ENCODE measurements at places on chromosomes 1 and 21.

DNA sequence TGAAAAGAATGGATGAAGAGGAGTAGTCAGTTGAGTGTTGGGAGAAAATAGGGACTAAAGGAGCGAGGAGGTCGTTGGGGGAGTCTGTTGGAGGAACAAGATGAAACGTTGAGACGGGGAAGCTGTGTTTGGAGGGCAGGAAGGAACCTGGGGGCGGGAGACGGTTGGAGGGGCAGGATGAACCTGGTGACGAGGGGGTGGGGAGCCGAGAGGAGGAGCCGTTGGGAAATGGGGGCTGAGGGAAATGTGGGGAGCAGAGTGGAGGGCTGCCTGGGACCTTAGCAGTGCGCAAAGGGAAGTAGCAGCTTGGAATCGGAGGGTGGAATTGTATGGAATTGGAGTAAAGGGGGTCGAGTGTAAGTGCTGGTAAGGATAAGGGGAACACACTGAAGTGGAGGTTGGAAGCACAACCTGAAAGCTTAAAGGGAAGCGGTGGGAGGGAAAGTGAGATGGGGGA lies 630 bp downstream of the MTF2 start:
- peak; percentile 11 for DNase-seq

DNA sequence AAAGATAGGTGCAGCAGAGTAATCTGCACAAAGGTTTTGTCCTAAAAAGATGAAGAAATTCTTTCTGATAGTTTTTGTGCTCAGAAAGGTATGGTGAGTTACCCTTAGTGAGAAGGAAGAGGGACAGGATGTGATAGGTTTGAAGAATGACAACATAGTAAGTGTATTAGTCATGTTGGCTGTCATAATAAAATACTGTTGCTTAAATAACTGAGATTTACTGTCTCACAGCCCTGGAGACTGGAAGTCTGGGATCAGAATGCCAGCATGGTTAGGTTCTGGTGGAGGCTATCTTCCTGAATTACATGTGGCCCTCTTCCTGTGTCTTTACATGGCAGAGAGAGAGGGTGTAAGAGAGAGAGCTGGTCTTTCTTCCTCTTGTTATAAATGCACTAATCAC lies 965.2 kb downstream of the TTLL7 start:
- DNase-seq = no peak

- DNase-seq = no peak
Observed at GRCh38 chr1:198491028-198491427, 49.5 kb downstream of the ATP6V1G3 start.

DNA sequence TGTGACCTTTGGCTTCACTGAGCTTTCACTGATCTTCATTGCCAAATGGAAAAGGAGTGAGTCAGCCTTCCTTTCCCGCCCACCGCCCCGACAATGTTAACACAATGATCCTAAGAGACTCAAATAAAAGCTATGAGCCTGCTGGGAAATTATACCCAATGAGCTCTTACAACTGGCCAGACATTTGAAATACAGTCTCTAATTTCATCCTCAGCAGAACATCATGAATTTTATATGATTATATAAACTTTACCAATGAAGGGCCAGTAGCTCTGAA lies 252.5 kb downstream of the SIPA1L2 start:
- DNase-seq = peak; percentile 56

GRCh38 chr1:40256401-40257084 lies 1.5 kb upstream of the ZMPSTE24 start:
- DNase-seq = no peak

DNA sequence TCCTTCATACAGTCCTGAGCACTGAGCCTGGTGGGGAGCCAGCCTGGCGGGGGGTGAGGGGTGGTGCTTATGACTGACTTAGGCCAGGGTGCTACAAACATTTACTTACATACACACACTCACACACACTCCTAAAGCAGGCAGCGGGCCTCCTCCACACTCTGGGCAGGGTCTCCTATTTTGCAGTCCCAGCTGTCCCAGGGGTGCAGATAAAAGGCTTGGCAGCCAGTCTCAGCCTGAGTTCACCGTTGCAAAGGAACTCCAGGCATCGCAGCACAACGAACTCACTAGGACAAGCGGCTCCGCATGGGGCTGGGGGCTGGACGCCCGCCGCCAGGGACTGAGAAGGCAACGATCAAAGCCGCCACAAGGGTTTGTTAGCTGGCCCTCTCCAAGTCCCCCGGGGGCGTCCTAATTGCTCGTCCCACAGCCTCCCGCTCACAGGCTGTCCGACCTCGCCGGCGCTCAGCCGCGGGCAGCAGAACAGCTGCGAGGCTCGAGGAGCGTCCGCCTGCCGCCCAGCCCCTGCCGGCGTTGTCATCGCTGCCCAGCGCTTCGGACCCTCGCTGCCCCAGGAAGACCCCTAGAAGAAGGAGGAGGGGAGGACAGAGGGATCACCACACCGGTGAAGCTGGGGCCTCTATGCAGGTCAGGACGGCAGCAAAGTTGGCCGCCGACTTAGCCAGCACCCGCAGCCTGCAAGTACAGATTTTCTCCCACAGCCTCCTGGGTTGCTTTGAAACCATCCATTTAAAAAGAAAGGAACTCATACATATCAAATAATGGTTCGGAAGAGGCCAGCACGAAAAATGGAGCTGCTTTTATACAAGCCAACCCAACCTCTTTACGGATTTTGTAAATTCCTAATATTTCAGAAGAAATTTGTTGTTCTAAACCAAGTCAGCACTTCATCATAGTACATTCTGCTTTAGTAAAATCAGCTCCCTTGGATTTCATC lies 6.2 kb downstream of the BARHL2 start:
- DNase-seq = no peak

DNA sequence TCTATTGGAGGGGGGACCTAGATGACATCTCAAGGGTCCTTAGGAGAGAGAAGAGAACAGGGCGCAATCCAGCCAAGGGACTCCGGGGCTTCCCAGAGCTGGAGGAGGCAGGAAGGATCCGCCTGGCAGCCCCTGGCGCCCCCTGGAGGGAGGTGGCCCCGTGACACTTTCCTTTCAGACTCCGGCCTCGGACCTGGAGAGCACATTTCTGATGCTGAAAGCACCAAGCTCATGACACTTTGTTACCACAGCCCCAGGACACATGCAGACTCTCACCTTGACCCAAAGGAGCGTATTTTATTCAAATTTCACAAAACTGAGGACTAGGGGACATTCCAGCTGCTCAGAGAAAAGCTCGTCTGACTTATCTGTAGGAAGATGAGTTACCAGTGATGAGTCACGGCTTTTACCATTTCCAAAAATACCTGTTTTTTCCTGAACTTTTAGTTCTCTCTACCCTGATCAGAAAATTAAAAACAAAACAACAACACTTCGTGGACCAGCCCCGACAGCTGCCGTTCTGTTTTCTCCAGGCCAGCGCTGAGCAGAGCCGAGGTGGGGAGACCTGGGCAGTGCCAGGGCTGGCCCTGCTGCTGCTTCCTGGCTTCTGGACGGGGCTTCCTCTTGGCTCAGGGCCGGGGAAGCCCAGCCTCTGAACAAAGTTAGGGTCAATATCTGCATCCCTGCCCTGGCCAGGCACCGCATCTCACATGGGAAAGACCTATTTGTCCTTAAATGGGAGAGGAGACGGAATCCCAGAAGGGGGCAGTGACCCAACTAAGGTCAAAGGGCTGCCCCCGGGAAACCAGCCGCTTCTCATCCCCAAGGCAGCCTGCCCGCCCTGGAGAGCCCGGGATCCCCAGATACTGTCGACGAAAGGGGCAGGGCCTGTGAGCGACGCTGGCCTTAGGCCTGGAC lies 21.6 kb upstream of the POFUT2 start:
- DNase-seq = peak; percentile 64

- DNase-seq = no peak
Observed at GRCh38 chr1:247961791-247962190, 3.2 kb upstream of the OR2AK2 start.

DNA sequence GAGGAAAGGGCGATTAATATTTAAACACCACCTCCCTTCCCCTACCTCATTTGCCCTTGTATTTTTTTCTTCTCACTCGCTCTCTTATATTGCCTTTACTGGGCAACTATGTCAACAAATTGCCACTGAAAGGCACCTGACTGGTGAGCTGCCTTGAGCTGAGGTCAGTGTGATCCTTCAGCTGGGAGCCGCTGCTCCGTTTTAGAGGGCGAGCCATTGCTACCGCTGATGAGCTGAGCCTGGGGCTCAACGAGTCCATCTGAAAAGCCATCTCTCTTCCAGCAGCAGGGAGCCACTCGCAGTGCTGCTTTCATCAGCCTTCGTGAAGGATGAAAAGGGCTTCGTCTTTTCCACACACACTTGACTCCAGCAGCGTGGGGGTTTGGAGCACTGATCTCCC lies 108.0 kb upstream of the KIF26B start:
- DNase-seq = no peak

GRCh38 chr1:168419736-168420135 lies 124.1 kb downstream of the XCL2 start:
- DNase-seq = no peak

DNA sequence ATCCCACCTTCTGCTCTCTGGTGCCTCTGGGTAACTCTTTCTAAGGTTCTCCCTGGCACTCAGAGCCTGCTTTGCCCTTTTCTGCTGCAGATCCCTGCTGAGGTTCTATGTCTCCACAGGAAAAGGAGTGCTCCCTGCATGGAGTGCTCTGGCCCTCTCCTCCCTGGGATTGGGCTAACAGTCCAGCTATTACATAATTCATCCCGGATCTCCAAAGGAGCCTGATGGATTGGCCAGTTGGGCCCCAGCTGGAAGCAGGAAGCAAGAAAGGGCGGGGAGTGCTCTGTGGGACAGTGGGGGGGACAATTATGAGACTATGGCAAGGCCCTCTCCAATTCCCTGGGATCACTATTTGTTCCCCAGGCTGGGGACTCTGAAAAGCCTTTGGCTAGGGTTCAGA lies 51.9 kb upstream of the GOLT1A start:
- no peak for DNase-seq

- no peak for DNase-seq
Observed at GRCh38 chr1:10171105-10171767, 39.1 kb upstream of the KIF1B start.

DNA sequence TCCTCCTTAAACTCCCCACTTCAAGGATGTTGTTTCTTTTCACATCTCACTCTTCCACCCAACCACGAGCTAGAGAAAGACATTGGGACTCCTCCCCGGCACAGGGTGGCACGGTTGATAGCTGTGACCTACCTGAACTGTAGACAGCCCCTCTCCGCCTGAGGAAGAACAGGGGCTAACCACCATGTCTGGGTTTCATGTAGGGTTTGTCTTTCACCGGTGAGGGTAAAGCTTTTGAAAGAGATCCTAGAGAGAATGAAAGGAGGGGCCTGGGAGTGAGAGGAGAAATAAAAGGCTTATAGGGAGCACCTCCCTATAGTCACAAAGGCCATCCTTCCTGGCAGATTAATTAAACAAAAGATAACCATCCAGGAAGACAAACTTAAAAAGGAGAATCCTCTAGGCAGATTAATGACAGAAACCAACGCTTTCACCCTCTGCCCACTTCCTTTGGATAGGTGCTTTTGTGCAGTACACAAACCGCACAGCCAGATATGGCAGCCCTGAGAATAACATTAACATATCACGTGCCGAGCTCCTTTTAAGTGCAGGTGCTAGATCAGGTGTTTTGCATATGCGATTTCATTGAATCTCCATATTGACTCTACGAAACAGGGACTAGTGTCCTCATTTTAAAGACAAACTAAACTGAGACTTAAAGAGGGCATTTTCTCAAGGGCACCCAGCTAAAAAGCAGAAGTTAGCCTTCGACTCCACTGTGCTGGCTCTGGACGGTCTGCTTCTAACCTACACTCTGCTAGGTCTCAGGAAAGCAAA lies 178.1 kb upstream of the RUNX1 start:
- DNase-seq = peak; percentile 27

DNA sequence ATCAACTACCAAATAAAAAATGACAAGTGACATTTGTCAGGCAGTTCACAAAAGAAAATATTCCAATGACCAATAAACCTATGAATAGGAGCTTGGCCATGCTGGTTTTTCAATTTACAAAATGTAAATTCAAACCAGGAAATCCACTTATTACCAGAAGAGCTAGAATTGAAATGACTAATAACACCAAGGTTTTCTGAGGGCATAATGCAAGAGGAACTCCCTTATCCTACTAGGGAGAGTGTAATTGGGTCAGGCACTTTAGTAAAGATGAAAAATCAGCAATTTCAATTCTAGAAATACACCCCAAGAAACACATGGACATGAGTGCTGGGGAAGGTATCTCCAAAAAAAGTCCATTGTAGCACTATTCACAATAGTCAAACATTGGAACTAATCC lies 16.7 kb upstream of the TIAM1 start:
- DNase-seq = peak; percentile 37

GRCh38 chr1:195697130-195697529 lies 911.1 kb downstream of the KCNT2 start:
- no peak for DNase-seq

- no peak for DNase-seq
Observed at GRCh38 chr1:91552596-91552995, 51.9 kb downstream of the CDC7 start.

GRCh38 chr1:51607681-51608095 lies 9.2 kb upstream of the OSBPL9 start:
- DNase-seq = peak; percentile 48

DNA sequence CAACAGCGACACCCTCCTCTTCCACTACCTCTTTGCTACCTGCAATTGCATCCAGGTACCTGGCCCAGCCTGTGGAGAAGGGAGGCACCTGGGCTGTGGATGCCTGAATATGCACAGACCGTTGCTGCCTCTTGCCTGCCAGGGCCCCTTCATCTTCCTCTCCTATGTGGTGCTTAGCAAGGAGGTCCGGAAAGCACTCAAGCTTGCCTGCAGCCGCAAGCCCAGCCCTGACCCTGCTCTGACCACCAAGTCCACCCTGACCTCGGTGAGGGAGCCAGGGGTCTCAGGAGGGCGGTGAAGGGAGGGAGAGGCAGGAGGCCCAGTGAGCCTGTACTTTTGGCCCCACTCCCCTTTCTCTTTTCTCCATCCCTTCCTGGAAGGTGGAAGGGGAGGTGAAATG lies 11.5 kb downstream of the PSRC1 start:
- DNase-seq = no peak

- peak; percentile 31 for DNase-seq
Observed at GRCh38 chr1:39310015-39310414, 105.5 kb downstream of the MACF1 start.

DNA sequence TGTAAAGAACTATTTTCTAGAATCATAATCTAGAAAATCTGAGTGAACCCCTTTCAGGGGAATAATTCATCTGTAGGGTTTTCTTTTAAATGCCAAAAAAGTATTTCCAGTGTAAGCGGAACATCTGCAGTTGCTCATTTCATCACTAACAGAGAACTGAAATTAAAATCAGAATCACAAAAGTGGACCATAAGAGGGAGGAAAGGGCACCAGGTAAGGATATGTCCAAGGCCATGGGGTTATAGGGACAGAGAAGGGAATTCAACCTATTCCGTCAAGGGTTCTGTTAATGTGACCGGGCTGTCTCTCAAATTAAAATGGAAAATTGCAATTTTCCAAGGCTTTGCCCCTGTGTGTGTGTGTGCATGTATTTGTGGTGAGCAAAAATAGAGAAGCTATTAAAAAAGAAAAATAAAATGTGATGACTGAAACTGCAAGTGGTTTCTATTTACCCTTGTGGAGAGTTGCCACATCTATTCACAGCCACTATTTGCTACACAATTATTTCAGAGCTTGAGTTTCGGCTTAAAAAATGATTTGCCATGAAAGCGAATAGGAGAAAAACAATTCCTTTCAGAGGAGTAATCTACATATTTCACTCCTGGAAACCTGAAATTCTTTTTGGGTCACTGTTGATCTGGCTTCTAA lies 53.1 kb downstream of the APP start:
- peak; percentile 45 for DNase-seq

- DNase-seq = no peak
Observed at GRCh38 chr1:218536296-218536986, 191.3 kb downstream of the TGFB2 start.

- no peak for DNase-seq
Observed at GRCh38 chr1:214581785-214582184, 21.2 kb upstream of the CENPF start.
